IPS DF 19.7 (cell line): ENCODE measurements at places on chromosomes 4 and X.

GRCh38 chrX:118212817-118213183, 96.2 kb upstream of the KLHL13 start:
- DNase-seq, result no peak

DNA sequence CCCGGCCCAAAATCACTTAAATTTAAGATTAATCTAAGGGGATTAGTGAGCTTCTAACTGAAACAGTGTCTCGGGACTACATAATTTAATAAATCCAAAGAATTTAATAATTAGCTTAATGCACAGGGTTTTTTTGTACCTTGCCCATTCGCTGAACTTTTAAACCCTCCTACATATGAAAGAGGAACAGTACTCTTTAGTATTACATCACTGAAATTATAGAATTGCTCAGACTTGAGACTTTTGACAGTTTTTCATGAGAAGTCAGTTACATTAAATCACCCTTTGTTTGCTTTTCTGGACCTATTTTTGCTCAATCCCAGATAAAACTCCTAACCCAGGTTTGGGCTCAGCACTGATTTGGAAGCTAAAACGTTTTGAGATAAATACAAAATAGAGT, 2.4 kb upstream of the TADA2B start:
- DNase-seq, result no peak

- DNase-seq, result no peak
Measured at GRCh38 chr4:148955564-148956297, 513.5 kb upstream of the NR3C2 start.

- peak; percentile 47 for DNase-seq
Measured at GRCh38 chr4:20313237-20314030, 61.7 kb downstream of the SLIT2 start.

DNA sequence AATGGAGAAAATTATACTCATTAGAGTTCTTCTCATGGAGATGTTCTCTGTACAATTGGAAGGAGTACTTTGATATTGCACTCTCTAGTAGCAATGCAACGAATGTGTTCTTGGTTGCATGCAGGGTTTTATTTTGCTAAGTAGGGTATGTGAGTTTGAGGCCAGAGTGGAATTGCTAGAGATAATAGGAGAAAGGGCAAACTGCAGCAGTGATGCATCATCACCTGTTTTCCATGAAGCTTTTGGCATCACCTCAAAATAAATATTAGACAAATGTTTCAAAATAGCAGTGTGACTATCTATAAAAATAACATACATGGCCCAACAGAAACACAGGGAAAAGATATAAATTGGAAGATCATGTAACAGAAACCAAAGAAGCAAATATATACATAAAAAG, 93.3 kb downstream of the TIGD2 start:
- DNase-seq, result no peak
